ENCODE measurements at places on chromosomes 7 and 10.

DNA sequence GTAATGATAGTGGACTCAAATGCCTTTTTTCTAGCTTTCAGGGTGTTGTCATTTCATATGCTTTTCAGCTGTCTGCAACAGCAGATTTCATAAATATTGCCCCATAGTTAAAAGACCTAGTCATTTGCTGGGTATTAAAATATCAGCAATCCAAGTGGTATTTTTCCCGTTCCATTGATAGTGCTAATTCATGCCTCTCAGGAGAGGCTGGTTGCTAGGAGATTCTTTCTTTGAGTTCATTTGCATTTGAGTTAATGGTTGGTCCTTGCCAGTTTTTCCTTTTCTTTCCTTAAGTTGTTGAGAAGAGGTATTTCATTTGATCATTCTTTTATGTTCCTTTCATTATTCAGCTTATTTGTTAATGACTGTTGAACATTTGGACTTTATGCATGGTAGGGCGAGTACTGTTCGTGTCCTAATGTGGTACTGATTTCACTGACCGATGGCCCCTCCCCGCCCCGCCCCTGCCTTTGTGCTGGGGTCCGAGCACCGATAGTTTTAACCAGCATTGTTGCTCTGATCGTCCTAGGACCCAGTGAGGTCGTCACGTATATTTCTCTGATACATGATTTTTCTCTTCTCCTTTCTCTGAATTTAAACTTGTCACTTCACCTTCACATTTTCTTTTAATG is 128.6 kb downstream of the CCNY start:
- no peak for DNase-seq

DNA sequence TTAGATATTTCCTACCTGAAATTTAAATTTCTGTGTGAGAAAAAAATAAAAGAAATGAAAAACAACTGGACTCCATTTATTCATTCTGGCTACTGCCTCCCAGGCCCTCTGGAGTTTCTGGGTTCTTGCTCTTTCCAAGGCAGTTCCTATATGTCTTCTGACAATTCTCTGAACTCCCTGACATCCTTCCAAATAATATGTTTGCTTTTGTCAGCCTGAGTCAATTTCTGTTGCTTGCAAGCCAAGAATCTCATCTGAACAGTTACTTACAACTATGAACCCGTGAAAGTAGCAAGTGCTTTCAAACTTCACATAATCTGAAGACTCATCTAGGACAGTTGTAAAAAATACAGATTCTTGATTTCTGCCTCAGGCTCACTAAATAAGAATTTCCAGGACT is 216.7 kb upstream of the NPVF start:
- DNase-seq = no peak

DNA sequence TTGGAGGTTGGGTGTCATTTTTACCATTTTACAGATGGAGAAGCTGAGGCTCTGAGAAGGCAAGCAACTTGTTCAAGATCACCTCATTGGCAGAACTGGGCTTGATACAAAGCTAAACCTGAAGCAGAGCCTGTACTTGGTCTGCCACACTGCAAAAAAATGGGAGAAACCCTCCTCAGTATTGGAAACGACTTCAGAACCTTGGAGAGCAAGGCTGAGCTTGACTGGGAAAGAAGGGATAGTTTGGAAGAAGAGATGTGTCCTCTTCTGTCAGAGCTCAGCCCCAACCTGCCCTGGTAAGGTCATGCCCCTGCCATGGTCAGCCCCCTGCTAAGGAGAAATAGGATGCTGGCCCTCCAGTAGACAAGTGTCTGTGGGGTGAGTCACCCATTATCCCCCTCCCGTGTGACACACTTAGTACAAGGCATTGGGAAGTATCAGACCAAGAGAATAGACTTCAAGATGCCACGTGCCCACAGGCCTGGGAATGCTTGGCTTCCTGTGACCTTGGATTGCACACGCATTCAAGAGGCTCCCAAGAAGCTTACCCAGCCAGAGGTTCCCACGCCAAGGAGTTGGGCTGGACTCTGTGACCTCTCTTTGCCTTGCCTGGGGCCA is 56.2 kb upstream of the SMNDC1 start:
- DNase-seq = no peak

DNA sequence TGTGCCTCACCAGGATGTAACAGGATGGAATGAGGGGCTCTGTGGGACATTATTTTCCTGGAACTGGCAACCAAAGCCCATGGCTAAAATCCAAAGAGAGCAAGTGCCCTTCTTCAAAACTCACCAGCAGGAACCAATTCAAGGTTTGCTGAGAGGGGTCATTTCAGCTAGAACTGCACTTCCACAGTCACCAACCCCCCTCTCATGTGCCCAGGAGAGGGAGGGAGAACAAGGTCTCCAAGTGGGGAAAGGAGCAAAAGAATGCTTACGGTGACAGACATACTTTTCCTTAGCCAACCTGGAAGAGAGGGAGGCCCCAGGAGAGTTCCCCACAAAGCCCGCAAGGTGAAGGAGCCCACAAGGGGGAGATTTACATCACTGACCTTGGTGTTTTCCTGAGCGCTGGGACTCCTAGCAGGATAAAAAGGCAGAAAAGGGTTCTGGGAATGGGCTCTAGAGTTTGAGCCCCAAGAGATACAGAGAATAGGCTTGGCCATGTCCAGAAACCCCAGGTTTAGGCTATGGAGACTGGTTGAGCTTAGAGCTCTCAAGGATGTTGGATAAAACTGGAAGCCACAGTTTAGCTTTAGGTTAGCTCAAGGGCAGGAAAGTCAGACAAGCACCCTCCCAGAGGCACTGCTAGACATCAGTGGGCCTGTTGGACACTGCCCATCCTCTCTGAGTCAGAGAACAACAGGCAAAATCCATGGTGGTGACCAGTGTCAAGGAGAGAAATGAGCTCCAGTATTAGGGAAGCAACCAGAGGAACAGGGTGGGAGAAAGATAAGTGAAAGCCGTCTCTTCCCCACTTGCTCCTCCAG is 63.9 kb upstream of the GHITM start:
- DNase-seq = no peak

DNA sequence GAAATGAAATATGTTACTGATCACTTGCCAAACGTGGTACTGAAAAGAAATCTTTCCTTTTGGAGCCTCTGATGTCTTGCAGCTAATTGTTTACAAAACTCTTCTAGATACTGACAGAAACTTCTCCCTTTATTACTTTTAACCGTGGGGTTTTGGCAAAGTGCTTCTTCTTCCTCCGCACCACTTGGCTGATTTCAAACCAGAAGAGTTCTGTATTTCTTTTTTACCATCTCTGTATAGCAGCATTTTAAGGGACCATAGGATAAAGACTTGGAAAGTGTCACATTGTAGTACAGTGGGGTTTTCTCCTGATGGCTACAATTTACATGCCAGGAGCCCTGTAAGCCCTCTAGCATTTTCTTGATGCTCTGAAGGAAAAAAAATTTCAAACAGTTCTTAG is 21.9 kb upstream of the CREB5 start:
- no peak for DNase-seq

- no peak for DNase-seq
These were observed 6.6 kb upstream of the EBF3 start for GRCh38 chr10:129970465-129971364.

DNA sequence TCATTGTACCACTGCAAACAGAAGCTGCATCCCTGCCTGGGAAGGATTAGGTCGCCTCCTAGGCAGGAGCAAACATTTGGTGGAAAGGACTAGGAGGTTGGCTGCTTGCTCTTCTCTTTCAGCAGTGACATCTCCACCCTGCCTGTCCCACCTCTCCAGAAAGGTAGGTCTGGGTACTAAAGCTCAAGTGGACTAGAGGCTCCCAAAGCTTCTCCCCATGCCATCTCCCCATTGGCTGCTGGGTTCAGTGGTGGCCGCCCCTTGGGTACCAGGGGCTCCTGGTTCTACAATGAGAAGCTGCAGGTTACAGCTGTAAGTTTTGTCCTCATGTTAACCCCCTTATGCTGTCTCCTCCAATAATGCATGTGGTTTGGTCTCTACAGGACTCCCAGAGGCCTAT is 180.7 kb upstream of the MKI67 start:
- DNase-seq = no peak

DNA sequence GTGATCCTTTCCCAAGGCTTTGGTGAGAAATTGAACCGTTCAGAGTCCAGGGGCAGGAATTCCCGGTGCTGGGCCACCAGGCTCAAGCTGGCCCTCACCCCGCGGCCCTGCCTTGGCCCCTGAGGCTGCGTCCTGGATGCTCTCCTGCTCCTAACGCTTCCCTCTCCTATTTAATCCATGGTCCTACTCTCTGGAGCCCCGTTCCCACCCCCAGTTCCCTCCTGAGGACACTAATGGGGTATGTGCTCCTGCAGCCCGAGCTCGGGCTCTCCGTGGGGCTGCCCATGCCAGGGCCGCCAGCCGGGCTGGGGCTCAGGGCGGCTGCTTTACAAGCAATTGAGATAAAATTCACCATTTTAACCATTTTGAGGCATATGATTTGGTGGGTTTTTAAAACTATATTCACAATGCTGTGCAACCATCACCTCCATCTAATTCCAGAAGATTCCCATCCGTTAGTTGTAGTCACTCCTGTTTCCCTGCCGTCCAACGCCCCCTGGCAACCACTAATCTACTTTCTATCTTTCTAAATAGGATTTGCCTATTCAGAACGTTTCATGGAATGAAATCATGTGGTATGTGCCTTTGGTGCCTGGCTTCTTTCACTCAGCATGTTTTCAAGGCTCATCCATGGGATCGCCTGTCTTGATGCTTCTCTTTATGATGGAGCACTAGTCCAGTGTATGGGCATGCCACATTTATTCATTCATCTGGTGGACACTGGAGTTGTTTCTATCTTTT is 33.0 kb downstream of the ADAMTS14 start:
- DNase-seq = no peak

DNA sequence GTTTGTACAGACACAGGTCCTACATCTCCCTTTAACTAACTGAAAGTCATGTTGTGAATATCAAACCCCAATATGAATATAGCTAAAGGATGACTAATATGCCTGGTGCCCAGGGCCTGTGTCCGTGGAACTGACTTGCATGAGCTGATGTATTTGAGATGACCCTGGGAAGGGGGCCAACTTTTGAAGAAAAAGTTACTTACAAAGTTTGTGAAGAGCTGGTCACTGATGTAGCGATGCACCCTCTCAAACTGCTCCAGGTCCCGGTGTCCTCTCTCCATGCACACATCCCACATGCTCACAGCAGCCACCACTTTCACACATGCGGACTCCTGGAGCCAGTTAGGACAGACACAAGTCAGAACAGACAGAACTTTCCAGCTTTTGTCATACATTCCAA is 106.2 kb downstream of the ABCC2 start:
- no peak for DNase-seq

DNA sequence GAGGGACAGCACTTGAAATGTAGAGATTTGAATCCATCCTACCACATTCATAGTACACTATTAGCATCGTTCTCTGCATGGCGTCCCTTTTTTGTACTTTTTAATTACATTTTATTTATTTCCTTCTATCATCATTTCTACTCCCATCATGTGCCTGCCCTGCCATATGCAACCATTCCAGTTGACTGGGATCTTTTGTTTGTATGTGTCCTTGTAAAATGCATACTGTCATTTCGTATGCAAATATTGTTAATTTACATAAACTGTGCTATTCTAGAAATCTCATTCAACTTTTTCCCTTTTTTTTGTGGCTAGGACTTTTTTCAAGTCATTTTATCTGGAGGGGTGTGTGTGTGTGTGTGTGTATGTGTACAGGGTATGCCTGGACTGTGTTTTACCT is 57.9 kb downstream of the RAB11FIP2 start:
- DNase-seq = no peak

DNA sequence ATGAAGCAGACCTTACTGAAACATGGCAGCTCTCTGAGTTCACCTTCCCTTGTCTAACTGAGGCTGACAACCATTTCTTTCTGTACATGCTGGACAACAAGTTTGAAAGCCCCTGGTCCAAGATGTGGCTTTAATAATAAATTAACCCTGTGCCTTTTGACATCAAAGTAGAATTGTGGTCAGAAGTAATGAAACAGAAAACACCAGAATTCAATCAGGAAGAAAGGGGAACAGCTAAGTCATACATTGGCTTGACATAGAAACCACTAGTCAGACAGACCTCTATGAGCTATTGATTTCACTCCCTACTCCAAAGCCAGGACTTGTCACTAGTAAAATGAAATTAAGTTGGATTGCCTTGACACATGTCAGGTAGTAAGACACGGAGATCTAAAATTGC is 175.2 kb upstream of the ASAH2 start:
- DNase-seq = no peak

GRCh38 chr10:52915391-52915790 is 142.8 kb upstream of the MBL2 start:
- no peak for DNase-seq

DNA sequence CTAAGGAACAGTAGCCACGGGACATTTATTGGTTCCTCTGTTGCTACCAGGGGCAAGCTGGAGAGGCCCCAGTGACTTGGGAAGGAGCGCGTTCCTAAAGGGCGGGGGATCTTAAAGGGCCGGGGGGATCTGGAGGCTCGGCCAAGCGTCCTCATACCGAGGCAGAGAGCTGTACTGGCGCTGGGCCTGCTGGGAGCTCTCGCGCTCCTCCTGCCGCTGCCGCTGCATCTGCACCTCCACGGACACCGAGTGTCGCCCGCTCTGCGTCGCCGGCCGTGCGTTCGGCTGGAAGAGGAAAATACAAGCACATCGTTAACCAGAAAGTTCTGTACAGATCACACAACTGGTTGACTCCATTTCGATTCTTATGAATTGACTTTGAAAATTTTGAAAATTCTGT is 695.6 kb downstream of the PARD3 start:
- DNase-seq = no peak

Measured in stimulated activated CD4-positive, alpha-beta T cell treated with anti-CD3 and anti-CD28 coated beads, TNF-alpha, amount 100 ng/mL, for 48 hours (primary cell).